SK-N-SH (cell line): ENCODE measurements at places on chromosomes 2 and 18.

DNA sequence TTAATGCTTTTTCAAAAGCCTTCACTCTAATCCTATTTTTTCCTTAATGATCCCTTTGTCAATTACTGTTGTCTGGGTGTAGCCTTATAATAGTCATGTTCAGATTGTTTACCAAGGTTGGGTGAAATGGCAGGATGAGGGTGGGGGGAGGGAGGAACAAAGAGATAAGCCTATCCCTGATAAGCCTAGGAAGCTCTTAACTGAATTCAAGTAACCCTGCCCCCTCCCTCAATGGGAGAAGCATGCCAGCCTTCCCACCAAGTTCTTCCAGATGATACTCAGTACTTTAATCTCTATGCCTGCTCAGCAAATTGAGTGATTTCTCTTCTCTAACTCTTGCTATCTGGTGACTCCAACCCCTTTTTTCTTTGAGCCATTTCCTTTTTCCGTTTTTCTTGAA, 180.3 kb upstream of the ETAA1 start:
- no peaks in the 10 kb centered on the region for H3K4me1 ChIP-seq
- H3K4me3 ChIP-seq, result no peak overlapping the region
- no peaks in the 10 kb centered on the region for H3K27me3 ChIP-seq
- no peak for DNase-seq

GRCh38 chr18:31591113-31591512, 564 bp upstream of the TTR start:
- no peaks in the 10 kb centered on the region for H3K36me3 ChIP-seq
- no peak overlapping the region for H3K4me3 ChIP-seq
- H3K27ac ChIP-seq, result no peak overlapping the region
- peaks cover 7% of the 10 kb centered on the region; the same call in 1 of the 2 replicates for H3K4me1 ChIP-seq

- H3K27me3 ChIP-seq, result no peaks in the 10 kb centered on the region
- no peaks in the 10 kb centered on the region for H3K4me1 ChIP-seq
- no peaks in the 10 kb centered on the region for H3K36me3 ChIP-seq
- DNase-seq, result no peak
- H3K27ac ChIP-seq, result no peak overlapping the region
- no peak overlapping the region for H3K4me3 ChIP-seq
Measured at GRCh38 chr2:48170281-48170680, 264.0 kb upstream of the FBXO11 start.

GRCh38 chr2:120935339-120936313, 200.0 kb downstream of the GLI2 start:
- DNase-seq, result no peak
- peak overlapping the region; percentile 96 for H3K27ac ChIP-seq
- H3K4me1 ChIP-seq, result peaks cover 62% of the 10 kb centered on the region
- H3K27me3 ChIP-seq, result no peaks in the 10 kb centered on the region
- no peak overlapping the region for H3K4me3 ChIP-seq

DNA sequence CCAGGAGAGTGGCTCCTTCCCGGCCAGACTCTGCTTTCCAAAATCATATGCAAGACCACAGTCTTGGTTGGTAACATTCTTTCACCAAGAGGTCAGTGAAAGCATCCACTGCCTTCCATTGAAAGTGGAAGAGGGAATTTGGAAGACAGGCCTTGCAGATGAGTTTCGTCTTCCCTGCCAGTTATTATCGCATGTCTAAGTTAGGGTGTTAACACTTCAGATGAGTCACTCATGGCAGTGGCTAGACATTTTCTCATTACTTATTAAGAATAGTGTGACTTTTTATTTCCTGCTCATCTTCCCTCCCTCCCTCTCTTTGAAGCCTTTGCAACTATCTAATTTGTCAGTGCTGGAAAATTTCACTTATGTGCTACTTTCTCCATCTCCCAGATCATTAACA, 102.9 kb upstream of the EPB41L3 start:
- no peaks in the 10 kb centered on the region for H3K4me1 ChIP-seq
- H3K4me3 ChIP-seq, result no peak overlapping the region
- DNase-seq, result no peak
- no peaks in the 10 kb centered on the region for H3K27me3 ChIP-seq
- H3K27ac ChIP-seq, result no peak overlapping the region

- no peaks in the 10 kb centered on the region for H3K27me3 ChIP-seq
- H3K27ac ChIP-seq, result no peak overlapping the region
- no peak for DNase-seq
- H3K36me3 ChIP-seq, result no peaks in the 10 kb centered on the region
Measured at GRCh38 chr18:76455003-76455676, 39.9 kb downstream of the ZNF516 start.

GRCh38 chr18:28109781-28110560, 67.0 kb downstream of the CDH2 start:
- no peak for DNase-seq
- no peaks in the 10 kb centered on the region for H3K27me3 ChIP-seq
- H3K36me3 ChIP-seq, result peaks cover 24% of the 10 kb centered on the region
- peak overlapping the region; percentile 64 for H3K27ac ChIP-seq
- peaks cover 29% of the 10 kb centered on the region for H3K4me1 ChIP-seq

- no peak overlapping the region for H3K27ac ChIP-seq
- DNase-seq, result no peak
- peaks cover 5% of the 10 kb centered on the region; the same call in 1 of the 2 replicates for H3K4me1 ChIP-seq
- H3K4me3 ChIP-seq, result no peak overlapping the region
- no peaks in the 10 kb centered on the region for H3K27me3 ChIP-seq
- H3K36me3 ChIP-seq, result no peaks in the 10 kb centered on the region
Measured at GRCh38 chr2:172179045-172179701, 76.5 kb upstream of the DLX2 start.

DNA sequence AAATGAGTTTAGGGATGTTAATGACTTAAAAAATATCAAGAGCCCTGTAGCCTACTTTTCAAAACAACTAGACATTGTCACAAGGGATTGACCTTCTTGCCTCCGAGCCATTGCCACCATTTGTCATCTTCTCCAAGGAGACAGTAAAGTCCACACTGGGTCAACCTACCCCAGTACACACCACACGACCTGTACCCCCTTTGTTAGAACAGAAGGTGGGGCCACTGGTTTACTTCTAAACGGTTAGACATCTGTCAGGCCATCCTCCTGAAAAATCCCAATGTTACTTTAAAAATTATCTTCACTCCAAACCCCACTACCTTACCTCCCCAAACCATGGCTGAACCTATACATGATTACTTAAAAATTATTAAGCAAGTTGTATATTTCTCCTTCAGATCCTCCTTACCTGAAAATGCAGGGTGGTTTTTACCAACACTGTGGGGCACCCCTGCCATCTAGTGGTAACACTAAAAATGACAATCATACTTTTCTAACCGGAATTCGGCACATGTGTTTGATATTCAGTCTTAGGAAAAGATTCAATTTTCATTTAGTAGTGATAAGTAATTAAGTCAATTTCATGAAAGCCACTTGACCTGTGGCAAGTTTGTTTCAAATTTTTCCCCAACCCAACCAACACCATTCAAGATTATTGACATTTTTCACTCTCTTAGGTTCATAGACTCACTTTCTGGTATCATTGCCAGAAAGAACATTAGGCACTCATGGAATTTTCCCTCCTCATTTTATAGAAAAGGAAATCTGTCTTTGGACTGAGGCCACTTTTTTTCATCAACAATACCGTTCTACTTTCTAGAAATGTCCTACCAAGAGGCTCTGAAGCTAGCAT, 265.3 kb upstream of the PKDCC start:
- H3K27ac ChIP-seq, result no peak overlapping the region
- no peaks in the 10 kb centered on the region for H3K4me1 ChIP-seq
- H3K36me3 ChIP-seq, result no peaks in the 10 kb centered on the region
- H3K4me3 ChIP-seq, result peak overlapping the region; percentile 32; the same call in 1 of the 2 replicates
- H3K27me3 ChIP-seq, result no peaks in the 10 kb centered on the region

DNA sequence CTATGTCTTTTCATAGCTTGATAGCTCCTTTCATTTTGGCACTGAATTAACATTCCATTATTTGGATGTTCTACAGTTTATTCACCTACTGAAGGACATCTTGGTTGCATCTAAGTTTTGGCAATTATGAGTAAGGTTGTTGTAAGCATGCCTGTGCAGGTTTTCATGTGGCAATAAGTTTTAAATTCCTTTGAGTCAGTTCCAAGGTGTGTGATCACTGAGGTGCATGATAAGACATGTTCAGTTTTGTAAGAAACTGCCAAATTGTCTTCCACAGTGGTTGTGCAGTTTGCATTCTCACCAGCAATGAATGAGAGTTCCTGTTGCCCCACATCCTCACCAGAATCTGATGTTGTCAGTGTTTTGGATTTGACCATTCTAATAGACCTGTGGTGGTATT, 24.2 kb downstream of the XDH start:
- no peaks in the 10 kb centered on the region for H3K27me3 ChIP-seq
- DNase-seq, result no peak
- no peak overlapping the region for H3K27ac ChIP-seq
- H3K4me3 ChIP-seq, result no peak overlapping the region
- no peaks in the 10 kb centered on the region for H3K4me1 ChIP-seq

DNA sequence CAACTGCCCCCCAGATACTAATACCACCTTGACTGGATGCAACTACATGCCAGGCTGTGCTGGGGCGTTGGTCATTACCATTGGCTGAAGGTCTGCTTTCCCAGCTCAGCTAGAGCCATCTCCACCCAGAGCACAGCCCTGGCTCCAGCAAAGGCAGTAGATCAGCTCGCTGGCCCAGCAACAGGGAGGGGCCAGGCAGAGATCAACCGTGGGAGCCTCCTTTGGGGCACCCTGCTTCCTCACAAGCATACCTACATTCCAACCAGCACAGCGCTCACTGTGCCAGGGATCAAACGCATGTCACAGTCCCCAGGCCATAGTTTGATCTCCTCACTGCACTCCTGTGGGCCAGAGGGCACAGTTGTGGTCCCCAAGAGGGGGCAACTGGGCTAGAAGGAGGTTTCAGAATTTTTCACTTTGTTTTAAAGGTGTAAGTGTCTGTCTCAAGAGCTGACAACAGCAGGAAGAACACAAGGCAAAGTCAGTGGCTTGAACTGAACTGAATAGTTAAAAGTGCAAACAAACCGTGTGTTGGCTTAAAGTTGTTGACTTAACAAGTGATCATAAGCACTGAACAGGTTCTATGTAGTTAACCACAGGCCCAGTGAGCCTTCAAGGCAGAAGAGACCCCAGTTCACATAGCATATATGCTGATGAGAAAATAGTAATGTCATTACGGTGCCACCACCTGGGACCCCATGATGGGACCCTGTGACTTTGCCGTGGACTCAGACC, 70.1 kb upstream of the BZW1 start:
- no peak overlapping the region for H3K4me3 ChIP-seq
- H3K4me1 ChIP-seq, result peaks cover 13% of the 10 kb centered on the region
- no peaks in the 10 kb centered on the region for H3K36me3 ChIP-seq
- no peak for DNase-seq
- H3K27ac ChIP-seq, result no peak overlapping the region

- H3K4me3 ChIP-seq, result no peak overlapping the region
- DNase-seq, result no peak
- no peaks in the 10 kb centered on the region for H3K36me3 ChIP-seq
- no peaks in the 10 kb centered on the region for H3K27me3 ChIP-seq
- H3K4me1 ChIP-seq, result no peaks in the 10 kb centered on the region
Measured at GRCh38 chr2:105593221-105593967, 151.3 kb upstream of the NCK2 start.

DNA sequence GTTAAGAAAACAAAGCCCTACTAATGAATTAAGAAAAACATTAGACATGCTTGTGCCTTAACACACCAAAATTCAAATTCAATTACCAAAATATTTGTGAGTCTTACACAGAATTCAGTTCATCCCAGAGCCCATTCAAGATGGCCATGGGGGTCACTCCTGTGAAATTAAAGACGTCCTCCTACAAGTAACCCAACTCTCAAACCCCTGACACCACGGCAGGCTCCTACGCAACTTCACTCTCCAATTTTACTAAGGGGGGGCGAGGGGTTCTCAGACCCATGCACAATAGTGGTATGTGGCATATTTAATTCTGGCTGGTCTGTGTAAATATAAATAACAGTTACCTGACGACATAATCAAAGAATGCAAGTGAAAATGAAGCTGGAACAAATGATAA, 5.0 kb downstream of the ZNF516 start:
- no peaks in the 10 kb centered on the region; the same call in 1 of the 2 replicates for H3K27me3 ChIP-seq
- H3K27ac ChIP-seq, result no peak overlapping the region
- H3K4me3 ChIP-seq, result peak overlapping the region; percentile 58
- no peaks in the 10 kb centered on the region for H3K36me3 ChIP-seq

- H3K4me1 ChIP-seq, result peaks cover 3% of the 10 kb centered on the region; the same call in 1 of the 2 replicates
- no peak overlapping the region for H3K4me3 ChIP-seq
- DNase-seq, result no peak
- H3K27me3 ChIP-seq, result no peaks in the 10 kb centered on the region
Measured at GRCh38 chr18:7908681-7909299, 341.7 kb downstream of the PTPRM start.

- no peak overlapping the region for H3K4me3 ChIP-seq
- peaks cover 2% of the 10 kb centered on the region for H3K4me1 ChIP-seq
- no peaks in the 10 kb centered on the region for H3K27me3 ChIP-seq
- H3K36me3 ChIP-seq, result peaks cover 14% of the 10 kb centered on the region
- no peak for DNase-seq
Measured at GRCh38 chr2:38978296-38978903, 88.7 kb downstream of the ARHGEF33 start.

DNA sequence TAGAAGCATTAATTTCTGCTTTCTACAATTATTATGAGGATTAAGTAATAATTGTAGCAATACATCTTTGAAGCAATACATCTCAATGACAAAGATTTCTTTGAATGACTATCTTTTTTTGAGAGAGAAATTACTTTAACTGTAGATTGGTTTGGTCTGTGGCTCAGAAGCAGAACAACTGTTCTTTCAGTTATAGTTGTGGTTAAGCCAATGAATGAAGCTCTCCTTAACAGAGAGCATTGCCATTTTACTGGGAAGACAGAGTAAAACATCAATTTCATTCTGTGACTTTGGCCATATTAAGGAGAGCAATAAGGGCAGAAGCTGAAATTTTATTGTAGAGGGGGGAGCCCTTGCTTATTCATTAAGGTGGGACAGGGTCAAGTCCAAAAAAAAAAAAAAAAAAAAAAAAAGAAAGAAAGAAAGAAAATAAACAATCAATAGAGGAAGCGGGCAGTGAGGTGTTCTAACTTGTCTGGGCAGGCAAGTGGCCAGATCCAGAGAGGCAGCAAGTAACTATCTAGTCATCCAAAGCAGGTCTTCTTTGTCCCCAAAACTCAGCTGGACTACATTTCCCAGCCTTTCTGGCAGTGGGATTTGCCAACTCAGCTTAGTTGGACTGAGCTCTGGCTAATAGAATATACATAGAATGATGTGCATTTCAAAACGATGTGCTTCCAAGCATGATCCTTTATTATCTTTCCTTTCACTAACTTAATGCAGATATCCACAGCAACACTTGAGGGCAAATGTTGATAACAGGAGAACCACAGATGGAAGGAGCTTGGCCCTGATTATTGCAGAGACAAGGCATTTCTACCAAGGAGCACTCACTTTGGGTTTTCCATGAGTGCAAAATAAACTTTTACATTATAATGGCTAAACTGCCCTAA, 462.7 kb upstream of the CDH20 start:
- H3K4me3 ChIP-seq, result no peak overlapping the region
- H3K27ac ChIP-seq, result no peak overlapping the region
- no peaks in the 10 kb centered on the region for H3K36me3 ChIP-seq
- no peaks in the 10 kb centered on the region for H3K4me1 ChIP-seq

GRCh38 chr2:199259671-199260070, 198.1 kb downstream of the SATB2 start:
- H3K27ac ChIP-seq, result no peak overlapping the region
- H3K4me1 ChIP-seq, result no peaks in the 10 kb centered on the region
- no peak overlapping the region for H3K4me3 ChIP-seq
- H3K36me3 ChIP-seq, result no peaks in the 10 kb centered on the region
- H3K27me3 ChIP-seq, result no peaks in the 10 kb centered on the region
- no peak for DNase-seq

- DNase-seq, result no peak
- H3K27me3 ChIP-seq, result no peaks in the 10 kb centered on the region
- no peaks in the 10 kb centered on the region for H3K4me1 ChIP-seq
- H3K36me3 ChIP-seq, result no peaks in the 10 kb centered on the region
Measured at GRCh38 chr2:163572850-163573249, 163.0 kb downstream of the FIGN start.
